ENCODE measurements at places on chromosomes 4 and X.

GRCh38 chr4:157271166-157271869 is 50.8 kb downstream of the GRIA2 start:
- DNase-seq, result no peak

- DNase-seq, result no peak
Observed at GRCh38 chr4:20158195-20158594, 93.5 kb upstream of the SLIT2 start.

DNA sequence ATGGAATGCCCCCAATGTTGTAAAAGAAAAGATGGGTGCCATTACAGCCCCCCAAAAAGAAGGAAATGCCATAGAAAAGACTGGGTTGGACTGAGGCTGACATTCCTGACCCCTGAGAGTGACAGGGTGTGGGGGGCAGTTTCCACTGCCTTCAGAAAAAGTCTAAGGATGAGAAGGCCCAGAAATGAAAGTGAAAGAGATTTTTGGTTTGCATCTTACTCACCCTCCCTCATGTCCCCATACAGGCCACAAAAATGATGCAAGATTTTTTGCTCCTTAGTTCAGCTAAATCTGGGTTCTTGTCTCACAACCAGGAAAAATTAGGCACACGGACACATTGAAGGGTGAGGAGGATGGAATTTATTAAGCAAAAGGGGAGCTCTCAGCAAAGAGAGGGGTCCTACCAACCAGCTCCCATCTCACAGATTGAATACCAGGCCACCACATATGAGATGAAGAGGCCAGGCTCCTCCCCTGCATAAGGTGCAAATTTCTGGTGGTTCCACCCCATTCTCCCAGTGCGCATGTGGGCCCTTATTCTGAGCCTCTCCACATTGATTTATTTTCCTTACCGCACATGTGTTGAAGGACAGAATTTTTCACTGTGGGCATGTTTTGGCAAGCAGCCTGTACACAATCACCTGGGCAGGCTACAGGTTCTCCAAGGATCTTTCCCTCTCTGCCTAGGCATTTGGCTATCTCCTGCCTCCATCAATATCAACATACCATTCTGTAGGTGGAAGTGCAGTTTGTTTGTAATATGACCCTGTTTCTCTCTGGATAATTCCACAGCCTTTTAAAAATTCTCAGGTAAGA is 18.8 kb downstream of the PPP4R3C start:
- no peak for DNase-seq

- DNase-seq, result no peak
Observed at GRCh38 chr4:139904406-139904805, 238.8 kb downstream of the MGST2 start.
